Mesothelial cell of epicardium (in vitro differentiated cells): ENCODE measurements at places on chromosomes 1 and 21. TPM values are rescaled to one million over a fixed set of nuclear protein-coding genes. Genes with fewer than 3 reads are reported as not detected.
A peak's percentile ranks its signal among the peaks of the same experiment; 100 is the strongest.

DNA sequence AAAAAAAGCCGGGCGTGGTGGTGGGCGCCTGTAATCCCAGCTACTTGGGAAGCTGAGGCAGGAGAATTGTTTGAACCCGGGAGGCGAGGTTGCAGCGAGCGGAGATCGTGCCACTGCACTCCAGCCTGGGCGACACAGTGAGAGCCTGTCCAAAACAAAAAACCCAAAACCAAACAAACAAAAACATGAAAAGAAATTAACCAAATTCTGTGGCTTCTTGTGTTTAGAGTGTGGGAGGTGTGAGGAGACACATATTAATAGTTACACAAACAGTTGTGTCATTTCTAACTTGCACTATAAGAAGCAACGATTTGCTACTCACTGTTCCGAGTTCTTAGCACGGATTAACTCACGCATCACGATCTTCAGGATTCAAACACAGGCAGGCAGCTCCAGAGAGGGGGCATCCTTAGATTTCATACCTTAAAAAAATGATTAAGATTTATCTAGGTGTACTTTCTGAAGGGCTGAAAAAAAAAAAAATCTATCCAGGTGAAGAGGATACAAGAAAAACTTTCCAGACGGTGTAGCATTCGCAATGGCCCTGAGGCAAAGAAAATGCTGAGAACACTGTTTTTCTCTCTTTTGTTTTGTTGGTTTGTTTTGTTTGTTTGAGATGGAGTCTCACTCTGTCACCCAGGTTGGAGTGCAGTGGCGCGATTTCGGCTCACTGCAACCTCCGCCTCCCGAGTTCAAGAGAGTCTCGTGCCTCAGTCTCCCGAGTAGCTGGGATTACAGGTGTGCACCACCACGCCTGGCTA, 713 bp upstream of the HMGCL start:
- DNase-seq: no peak
- H3K4me1 ChIP-seq: peaks cover 13% of the 10 kb centered on the region
- H3K27ac ChIP-seq: peak overlapping the region; percentile 97
- H3K4me3 ChIP-seq: peak overlapping the region; percentile 96
- no peaks in the 10 kb centered on the region for H3K36me3 ChIP-seq

DNA sequence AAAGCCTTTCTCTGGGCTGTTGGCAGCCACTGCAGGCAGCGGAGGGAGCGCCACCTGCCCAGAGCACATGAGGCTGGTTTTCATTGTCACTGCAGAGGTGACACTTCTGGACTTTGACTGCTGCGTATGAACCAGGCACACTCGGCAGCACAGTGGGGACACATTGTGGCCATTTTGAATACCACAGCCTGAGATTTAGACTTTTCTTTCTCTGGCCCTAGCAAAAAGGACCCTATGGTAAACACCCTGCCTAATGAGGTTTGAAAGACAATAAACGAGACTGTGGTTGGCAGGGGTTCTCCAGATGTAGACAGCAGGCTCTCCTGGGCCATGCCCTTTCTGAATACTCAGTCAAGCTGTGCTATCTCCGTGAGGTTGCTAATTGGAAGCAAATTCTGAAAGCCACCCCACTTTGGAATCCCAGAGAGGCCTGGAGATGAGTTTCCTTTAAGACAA, 12.0 kb upstream of the KCNE2 start:
- H3K36me3 ChIP-seq: peaks cover 2% of the 10 kb centered on the region
- H3K27me3 ChIP-seq: peaks cover 8% of the 10 kb centered on the region
- no peak overlapping the region for H3K27ac ChIP-seq
- H3K4me1 ChIP-seq: peaks cover 7% of the 10 kb centered on the region

MMEL1 gene
- 2.2 to 4.5 TPM (median 3.4 TPM) in 3 replicates for total RNA-seq

TCHHL1 gene
- not detected in 3 replicates for total RNA-seq
